SIG-M5 (cell line): ENCODE measurements at places on chromosomes 2 and 18.

GRCh38 chr2:42841344-42841743 is 49.0 kb upstream of the HAAO start:
- DNase-seq = no peak

DNA sequence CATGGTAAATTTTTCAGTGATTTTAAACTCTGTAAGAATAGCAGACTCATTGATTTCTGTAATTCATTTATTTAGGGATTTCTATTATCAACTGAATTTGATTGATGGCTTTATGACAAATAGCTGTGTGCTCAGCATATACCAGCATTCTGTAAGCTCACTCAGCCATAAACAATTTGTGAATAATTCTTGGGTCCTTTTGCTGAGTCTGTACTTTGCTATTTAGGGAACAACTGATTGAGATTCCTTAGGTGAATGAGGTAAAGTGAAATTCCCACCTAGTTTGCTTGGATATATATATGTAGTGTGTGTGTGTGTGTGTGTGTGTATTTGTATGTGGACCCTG is 76.7 kb upstream of the CAVIN2 start:
- no peak for DNase-seq

GRCh38 chr2:207663870-207664545 is 38.8 kb upstream of the METTL21A start:
- DNase-seq = no peak

DNA sequence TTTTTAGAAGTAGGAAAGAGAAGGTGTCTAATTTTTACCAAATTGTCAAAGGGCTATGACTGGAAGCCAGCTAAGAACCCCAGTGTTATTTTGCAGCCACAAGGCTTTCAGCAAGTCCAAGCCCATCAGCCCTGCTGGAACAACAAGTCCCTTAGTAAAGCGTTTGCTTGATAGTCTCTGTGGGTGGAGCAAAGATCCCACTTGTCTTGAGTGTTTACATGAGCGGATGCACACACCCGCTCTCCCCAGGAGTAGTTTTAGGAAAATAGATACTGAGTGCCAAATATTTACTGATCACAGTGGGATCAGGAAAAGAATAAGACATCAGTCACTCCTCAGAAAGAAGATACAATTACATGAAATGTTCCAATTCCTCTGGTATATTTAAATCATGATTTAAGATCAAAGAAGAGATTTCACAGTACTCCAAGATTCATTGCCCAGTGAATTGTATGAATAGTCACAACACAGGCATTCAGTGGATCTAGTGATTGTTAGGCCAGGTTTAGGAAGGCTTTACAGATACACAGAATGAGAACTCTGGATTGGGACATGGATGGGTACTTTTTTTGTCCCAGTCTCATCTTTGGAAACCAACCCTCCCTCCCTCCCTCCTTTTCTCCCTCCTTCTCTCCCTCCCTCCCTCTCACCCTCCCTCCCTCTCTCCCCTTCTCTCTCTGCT is 514.9 kb downstream of the PTPRM start:
- no peak for DNase-seq

DNA sequence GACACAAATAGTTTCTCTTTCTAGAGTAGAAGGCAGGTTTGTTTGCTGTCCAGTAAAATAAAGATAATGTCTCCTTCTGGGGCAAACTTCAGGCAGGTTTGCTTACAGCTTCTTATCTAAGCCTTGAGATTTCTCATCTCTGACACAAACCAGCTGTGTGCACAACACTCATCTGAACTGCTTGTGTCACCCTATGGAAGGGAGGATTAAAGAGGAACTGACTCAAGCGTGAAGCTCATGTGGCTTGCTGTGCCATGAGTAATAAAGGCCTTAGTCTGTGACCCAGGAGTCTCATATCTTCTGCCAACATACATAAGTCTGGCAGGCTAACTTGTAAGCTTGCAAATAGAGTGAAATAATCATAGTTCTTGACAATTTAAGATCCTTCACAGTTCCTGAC is 24.2 kb upstream of the CPO start:
- no peak for DNase-seq

GRCh38 chr2:190553254-190553653 is 18.7 kb upstream of the NEMP2 start:
- DNase-seq = no peak

DNA sequence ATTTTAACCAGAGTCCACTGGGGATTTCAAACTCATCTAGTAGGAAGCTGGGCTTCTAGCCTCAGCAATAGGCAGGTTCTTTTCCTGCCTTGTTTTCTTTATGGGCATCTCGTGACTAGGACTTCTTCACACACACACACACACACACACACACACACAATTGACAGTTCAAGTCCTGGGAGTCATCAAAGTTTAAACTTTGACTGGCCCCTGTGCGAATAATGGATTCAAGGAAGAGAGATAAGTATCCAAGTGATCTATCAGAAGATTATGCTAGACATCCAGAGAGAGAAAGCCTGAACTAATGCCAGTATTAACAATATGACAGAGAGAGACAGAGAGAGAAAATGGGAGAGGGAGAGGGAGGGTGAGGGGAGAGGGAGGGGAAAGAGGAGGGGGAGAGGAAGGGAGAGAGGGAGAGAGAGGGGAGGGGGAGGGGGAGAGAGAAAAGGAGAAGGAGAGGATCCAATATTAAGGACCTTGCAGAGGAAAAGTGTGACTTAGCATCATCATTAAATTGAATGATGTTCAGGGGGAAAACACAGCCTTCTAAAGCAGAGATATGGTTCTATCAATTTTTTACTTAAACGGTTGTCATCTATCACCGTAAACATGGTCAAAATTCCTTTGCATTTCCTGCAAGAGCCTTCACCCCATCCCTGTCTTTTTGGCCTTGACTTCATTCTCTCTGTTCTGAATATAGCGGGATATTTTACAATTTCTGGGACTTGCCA is 327.6 kb upstream of the ZEB2 start:
- DNase-seq = no peak

DNA sequence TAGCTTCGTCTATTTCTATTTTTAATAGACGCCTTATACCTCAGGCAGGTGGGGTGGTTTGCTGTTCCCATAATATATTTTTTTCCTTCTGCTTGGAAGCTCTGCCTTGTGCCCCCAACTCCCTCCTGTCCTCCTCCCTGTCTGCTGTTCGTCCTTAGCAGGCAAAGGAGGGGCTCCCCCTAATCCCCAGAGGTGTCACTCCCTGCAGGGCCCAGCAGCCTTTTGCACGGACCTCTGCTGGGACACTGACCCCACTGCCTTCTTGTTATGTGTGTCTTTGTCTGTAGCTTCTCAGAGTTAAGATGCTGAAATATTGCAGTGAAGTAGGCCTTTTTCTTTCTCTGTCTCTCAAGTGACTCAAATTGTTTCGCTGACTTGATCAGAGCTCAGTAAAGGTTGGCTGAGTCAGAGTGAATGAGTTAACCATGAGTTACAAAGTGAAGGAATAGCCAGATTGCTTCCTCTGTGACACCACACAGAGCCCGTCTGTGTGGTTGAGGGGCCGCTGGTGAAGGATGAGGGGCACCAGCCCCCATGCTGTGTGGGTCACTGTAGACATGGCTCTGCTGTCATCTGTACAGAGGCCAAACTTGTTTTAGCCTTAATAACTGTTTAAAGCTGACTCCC is 47.7 kb downstream of the PRKCE start:
- DNase-seq = no peak

GRCh38 chr18:75926811-75927210 is 499.3 kb upstream of the SMIM21 start:
- no peak for DNase-seq

GRCh38 chr2:14316594-14316993 is 315.9 kb upstream of the LRATD1 start:
- DNase-seq = no peak

DNA sequence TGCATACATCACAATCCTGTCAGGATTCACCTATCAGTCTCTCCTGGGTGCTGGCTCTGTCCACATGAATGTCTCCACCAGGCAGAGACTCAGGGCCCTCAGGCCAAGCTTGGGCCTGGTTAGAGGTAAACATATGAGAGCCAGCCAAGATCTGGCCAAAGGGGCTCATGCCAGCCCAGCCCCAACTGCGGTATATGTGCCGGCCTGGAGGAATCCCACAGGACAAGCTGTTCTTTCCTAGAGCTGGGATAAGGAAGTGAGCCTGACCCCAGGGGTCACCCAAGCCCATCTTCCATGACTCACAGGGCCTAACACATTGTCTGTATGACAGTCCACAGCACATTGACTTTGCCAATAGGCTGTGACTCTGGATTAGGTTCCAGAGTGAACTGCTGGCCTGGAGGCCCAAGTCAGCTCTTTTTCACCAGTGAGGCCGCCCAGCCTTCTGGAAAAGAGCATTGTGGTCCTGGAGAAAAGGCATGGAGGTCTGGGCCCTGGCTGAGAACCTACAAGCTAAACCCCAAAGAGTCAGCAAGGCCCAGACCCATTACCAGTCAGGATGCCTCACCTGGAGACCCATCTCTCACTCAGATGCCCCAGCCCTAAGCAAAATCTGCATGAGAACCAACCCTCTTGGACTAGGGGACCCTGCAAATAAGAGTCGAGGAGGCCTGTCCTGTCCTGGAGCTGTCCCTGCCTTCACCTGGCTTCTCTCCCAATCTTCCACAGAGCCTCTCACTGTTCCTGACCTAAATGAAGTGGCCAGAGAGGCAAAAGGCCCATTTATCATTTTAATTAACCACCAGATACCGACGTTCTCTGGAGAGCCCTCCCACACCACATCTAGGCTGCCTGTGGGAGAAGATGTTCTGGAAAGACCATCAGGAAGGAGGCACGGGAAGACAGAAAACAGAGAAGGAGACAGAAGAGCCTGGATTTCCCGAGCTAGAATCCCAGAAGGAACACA is 120.9 kb upstream of the PKDCC start:
- DNase-seq = no peak

- no peak for DNase-seq
These were observed 10.5 kb downstream of the EFHD1 start for GRCh38 chr2:232643813-232644347.

DNA sequence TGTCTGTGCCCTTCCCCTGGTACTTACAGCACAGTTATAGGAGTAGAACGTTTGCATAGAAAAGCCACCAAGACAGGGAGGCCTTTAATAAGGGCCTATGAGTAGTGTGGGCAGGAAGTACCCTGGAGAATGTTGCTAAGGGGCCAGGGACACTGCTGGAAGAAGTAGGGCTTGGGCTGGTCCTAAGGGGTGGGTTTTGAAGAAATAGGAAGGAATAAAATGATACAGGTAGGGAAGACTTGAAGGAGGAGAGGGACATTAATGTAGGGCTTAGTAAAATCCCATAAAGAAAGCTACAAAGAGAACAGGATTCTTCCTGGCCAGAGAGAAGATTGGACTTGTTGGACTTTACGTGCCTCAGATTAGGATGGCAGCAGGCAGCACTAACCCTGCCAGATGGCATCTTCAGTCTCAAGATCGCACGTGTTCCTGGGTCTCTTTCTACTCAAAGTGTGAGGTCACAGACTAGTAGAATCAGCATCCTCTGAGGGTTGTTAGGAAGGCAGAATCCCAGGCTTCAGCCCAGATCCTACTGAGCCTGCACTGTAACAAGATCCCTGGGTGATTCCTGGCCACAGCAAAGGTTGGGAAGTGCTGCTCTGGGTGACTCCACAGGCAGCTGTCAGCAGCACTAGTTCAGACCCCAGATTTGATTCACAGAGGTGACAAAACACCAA is 39.2 kb downstream of the EPAS1 start:
- no peak for DNase-seq

DNA sequence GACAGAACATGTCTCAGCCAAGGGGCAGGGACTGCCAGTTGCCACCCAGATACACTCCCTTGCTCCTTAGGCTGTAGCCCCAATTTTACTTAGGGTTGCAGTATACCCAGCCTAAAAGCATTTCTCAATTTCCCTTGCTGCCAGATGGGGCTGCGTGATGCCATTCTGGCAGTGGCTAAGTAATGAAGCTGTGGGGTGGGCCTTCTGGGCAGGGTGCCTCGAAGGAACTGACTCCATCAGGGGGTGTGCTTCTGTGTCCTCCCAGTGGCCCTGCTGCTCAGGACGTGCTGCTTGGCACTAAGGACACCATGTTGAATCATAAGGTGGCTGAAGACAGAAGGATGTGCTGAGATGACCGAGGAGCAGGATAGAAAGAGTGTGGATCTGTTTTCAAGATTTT is 74.2 kb downstream of the VWA3B start:
- DNase-seq = no peak

- DNase-seq = no peak
These were observed 778 bp downstream of the BBS5 start for GRCh38 chr2:169480079-169480465.

GRCh38 chr2:123915380-123915779 is 109.7 kb upstream of the CNTNAP5 start:
- no peak for DNase-seq

DNA sequence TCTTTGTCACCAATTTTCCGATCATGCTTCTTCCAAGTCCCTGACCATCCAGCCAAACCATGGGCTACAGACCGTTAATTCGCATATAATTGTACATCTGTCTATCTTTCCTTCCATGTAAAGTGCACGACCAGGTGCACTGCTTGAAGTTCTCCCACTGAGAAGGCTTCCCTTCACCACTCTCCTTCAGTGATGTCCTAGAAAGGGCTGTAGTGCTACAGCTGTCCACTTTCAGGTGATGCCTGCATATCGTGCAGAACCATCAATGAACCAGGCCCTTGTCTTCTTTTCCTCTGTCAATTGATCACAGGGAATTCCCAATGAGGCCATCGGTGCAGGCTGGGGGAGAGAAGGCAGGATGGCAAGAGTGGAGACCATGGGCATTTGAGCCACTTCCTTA is 148.9 kb downstream of the TMEM182 start:
- DNase-seq = no peak

- no peak for DNase-seq
These were observed 249.0 kb downstream of the CYRIA start for GRCh38 chr2:16416651-16417050.

DNA sequence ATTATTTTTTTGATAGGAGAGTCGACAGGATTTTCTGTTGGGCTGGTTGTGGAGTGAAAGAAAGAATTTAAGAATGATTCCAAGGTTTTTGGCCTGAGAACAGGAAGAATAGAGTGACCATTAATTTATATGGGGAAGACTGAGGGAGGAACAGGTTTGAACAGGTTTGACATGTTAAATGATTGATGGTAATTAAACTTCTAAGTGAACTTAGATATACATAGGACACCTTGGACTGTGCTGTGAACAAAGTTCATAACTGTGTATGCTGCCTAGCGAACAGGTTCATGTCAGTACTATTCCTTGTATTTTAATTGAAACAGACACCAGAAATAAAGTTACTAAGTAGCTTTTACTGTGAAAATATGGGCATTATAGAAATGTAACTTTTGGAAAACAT is 212.0 kb downstream of the SPAG16 start:
- no peak for DNase-seq

DNA sequence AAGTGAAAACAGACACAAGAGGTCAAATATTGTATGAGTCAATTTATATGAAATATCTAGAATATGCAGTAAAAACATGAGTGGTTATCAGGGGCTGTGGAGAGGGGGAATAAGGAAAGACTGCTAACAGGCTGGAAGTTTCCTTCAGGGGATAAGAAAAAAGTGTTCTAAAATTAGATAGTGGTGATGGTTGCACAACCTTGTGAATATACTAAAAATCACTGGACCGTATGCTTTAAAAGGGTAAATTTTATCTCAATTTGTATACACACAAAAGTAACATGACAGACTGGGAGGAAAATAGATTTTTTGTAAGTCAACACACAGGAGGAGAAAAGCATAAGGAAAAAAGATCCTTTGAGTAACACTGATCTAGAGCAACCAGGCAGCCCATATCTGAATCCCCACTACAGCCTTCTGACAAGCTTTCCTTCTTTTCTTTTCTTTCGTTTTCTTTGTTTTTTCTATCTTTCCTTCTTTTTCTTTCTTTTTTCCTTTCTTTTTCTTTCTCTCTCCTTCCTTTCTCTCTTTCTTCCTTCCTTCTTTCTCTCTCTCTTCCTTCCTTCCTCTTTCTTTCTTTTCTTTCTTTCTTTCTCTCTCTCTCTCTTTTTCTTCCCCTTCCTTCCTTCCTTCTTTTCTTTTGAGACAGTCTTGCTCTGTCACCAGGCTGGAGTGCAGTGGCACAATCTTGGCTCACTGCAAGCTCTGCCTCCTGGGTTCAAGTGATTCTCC is 95.4 kb downstream of the AAK1 start:
- no peak for DNase-seq
